ENCODE measurements at places on chromosomes 4 and X.

DNA sequence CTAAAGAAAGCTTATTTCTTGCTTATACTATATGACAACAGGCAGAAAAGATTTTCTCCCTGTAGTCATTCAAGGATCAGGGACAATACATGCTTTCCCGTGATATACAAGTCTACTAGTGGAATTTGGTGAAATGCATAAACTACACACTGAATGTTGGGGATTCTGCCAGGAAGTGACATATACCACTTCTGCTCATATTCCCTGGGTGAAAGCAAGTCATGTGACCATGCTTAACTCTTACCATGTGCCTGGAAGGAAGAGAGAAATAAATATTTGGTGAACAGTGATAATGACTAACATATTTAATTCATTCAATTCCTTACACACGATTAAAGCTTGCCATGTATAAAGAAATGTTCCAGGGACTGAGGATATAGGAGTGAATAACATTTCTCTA, 534.6 kb downstream of the PPARGC1A start:
- no peak for DNase-seq

DNA sequence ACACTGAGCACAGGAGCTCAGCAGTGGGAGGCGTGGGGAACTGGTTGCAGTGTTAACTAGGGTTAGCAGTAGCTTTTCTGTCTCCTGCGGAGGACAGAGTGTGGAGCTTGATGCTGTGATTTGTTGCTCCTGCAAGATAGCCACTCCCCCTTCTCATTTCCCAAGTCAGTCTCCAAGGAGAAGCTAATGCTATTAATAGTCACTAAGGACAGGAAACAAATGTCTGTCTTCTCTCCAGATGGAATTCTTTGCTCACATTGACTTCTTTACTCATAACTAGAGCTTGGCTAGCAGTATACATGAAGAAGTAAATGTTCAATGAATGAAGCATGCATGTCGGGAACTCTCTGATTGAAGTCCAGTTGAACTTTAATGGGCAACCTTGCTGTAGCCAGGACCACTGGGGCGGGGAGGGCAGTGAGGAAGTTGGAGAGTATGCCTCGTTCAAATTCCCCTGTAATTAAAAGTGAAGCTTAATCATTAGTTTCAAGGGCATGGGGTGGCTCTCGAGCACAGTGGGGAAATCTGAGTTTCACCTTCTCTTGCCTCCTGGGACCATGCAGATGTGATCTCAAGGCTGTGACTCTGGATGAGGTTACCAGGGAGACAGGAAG, 156.6 kb upstream of the SCML1 start:
- no peak for DNase-seq

DNA sequence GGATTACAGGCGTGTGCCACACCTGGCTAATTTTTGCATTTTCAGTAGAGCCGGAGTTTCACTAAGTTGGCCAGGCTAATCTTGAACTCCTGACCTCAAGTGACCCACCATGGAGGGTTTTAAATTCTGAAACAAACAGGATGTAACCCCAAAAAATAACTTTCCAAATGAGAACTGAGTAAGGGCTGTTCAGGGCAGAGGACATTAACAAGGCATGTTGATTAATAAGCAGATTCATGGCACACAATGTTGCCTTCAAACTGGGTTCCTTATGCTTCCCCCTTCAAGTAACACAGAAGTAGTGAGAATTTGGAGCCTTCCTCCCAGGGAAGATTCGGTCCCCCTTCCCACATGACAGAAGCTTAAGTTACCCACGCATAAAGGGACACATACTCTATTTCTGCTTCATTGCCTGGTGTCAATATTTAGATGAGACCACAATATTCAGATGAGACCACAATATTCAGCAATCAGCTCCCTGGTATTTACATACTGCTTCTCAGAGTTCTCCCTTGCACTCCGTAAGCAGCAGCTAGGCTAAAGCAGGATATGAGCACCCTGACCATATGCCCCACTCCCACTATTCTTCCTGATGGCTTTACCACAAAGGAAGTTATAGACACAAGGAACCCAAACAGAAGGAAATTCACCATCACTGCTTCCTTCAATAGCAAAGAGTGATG, 21.4 kb downstream of the GRSF1 start:
- no peak for DNase-seq

- DNase-seq = no peak
These were observed 17.0 kb downstream of the GPAT3 start for GRCh38 chr4:83552924-83553323.

DNA sequence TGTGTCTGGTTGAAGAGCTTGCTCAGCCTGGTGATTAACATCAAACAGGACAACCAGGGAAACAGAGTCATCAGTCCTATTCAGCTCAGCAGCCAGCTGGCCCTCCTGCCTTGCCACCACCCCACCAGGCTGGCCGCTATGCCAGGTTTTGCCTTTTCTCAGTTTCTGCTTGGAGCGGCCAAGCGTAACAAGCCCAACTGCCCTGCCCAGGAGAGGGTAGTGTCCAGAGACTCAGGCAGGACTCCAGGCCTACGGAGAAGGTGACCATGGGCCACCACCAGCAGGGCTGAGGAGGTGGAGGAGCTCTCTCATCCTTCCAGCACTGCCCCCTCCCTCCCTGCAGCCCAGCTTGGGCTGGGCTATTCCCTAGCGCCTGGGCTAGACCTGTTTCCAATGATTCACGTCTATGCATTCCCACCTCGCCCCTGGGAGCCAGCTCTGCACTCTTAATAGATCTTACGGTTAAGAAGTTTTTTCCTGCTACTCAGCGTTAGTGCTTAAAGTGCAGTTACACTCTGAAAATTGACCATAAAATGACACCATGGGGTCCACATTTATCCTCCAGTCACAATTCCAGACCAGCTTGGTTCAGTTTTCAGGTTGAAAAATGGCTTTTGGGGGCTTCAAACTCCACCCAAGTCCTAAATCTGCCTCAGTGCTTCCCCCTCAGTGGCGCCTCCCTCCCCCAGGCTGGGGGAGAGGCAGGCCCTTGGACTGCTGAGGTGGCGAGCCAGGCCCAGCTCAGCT, 124.0 kb upstream of the PJA1 start:
- DNase-seq = no peak

DNA sequence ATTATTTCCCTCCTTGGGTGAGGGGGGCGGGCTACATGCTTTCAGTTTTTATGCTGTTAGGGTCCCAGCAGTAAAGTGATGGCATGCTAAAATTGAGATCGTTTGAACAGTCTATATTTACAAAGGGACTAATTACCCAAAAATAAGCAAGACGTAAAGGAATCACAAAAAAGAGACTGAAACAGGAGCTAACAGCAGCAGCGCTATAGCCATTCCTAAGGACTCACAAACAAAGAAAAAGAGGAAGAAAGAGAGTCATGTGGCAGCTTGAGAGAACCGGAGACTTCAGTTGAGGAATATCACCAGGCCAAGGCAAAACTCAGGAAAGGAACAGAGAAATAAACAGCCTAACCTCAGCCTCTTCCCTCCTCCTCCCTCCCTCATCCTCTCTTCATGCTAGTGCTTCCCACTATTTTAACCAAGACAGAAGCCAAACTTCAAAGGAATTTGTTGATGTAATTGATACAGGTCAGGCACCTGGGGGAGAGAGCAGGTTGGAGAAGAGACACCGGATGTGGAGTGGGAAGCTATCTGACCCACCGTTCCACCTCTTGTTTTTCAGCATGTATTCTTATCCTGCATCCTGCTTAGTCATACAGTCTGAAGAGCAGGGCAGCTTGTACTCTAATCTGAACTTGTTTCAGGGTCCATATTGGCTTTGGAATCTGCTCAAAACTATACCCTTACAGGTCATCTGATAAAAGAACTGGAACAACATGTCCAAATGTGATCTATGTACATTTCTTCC, 383.7 kb downstream of the NAF1 start:
- DNase-seq = no peak

- no peak for DNase-seq
These were observed 191.0 kb downstream of the SLC7A11 start for GRCh38 chr4:138051157-138051556.

DNA sequence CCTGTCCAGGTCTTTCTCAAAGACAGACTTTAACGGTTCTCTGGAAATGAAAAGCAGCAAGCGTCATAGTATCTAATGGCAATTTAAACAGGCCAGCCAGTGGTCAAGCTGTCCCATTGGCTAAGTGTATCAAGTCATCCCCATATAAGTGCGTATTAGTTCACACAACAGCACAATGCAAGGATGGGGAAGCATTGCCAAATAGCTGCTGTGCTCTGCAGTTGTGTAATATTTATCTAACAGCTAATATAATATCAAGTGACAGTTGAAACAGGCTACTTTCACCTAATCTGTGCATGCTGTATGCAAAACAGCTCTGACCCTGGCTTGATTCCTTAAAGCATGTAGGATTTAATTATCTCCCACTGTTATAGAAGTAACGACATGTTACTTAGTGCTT, 134.8 kb upstream of the PPARGC1A start:
- DNase-seq = no peak

DNA sequence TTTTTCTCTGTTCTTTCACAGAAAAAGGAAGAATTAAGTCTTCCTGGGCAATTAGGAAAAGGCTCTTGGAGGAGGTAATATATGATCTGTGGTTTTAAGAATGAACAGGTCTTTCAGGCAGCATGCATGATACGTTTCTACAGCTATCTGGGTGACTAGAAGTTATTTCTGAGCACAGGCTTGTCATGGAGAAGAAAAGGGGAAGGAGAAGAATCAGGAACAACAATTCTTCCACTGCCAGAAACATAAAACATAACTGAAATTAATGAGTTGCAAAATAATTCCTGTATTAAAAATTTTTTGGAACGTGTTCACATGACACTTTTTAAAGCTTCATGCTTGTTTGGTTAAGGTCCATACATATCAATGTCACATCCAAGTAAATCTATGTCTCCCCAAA, 17.7 kb upstream of the STIM2 start:
- DNase-seq = no peak

DNA sequence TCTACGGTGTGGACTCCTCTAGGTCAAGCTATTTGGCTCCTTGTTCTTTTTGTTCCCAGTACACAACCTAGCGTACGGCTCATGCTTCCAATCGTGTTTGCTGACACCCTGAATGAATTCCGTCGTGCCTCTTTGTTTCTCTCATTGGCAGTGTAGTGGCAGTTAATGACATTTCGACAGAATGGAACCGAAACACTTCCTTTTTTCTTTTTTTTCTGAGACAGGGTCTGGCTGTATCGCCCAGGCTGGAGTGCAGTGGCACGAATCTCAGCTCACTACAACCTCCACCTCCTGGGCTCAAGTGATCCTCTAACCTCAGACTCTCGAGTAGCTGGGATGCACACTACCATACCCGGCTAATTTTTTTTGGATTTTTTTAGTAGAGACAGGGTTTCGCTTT, 113.3 kb upstream of the ATP6AP2 start:
- no peak for DNase-seq

- DNase-seq = no peak
These were observed 17.9 kb downstream of the METAP1 start for GRCh38 chr4:99013402-99013843.

DNA sequence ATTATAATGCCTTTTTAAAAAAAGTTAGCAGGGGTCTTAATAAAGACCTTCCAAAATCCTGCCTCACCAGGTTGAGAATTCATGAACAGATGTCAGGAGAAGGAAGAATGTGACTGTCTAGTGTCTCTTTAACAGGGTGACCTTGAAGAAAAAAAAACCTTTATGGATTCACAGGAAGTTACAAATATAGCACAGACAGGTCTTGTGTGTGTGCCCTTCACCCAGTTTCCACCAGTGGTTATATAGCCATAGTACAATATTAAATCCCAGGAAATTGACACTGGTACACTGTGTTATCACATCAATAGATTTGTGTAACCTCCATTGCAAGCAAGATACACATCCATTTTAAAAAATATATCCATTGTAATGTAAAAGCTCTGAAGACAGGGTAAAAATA, 43.7 kb downstream of the HADH start:
- DNase-seq = no peak

DNA sequence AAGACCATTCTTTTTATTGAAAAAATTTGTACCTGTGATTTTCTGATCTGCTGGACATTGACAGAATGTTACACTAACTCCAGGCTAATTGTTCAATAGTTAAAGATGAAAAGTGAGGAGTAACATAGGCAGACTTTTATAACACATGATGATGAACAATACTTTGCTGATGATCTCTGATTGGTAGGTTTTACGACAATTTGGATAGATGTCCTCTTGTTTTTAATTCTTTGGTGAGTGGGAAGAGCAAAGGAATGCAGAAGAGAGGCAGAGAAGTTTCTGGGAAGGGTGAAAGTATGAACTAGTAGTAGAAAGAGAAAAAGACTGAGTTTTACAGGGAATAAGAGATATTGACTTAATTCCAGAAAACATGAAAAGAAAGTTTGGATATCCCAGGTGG, 267.3 kb upstream of the HAND2 start:
- no peak for DNase-seq

DNA sequence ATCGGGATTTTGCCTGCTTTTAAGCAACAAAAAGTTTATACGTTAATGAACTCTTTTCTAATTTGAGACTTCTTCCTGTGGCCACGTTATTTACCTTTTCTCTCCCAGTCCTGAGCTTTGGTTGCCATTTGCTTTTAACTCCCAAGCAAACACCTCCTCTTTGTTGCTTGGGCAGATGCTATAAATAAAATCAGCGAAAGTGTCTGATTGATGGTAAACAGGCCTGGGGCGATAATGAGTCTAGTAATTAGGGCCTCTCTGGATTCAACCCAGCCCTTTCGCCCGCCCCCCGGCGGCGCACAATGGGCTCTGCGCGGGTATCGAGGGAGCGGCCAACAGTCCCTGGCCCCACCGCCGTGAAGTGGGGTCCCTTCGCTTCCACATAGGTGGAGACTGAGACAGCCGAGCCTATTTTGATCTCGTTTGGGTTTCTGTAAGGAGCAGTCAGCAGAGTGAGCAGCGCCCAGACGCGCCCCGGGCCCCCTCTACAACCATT, 790 bp downstream of the CLGN start:
- peak; percentile 4 for DNase-seq

- DNase-seq = no peak
These were observed 143.0 kb downstream of the TSPAN5 start for GRCh38 chr4:98515470-98515809.

GRCh38 chr4:159390648-159391047, 287.8 kb downstream of the RAPGEF2 start:
- DNase-seq = no peak

DNA sequence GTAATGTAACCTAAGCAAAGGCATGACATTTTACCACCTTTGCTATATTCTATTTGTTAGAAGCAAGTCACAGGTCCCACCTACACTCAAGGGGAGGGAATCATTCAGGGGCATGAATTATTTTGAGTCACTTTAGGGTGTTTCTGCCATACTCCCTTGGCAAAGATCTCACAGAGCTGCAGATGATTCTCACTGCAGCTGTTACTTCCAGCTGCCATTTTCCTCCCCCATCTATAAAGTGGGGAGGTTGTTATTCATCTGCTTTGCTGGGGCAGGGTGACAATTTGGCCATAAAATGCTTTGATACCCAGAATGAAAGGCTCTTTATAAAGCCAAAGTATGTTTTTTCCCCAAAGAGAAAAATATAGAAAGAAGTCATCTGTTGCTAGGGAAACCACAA, 136.5 kb upstream of the SMIM31 start:
- DNase-seq = no peak
